Brain microvascular endothelial cell (primary cell): ENCODE measurements at places on chromosomes 16 and 17.

DNA sequence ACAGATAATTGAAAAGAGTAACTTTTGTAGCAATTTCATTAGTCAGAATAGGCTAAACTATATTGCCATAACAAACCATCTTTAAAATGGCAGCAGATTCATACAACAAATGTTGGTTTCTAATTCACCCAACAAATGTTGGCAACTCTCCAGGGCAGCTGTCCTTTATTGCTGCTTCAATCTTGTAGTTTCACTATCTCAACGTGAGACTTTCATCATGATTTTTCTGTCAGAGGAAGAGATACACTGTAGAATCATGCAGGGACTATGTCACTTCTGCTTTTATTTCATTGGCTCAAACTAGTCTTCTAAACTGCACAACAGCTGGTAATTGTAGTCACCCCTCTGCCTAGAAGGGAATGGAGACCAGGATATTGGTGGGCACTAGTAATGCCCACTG is 174.2 kb downstream of the TANC2 start:
- peak; percentile 37 for DNase-seq

- DNase-seq = no peak
Observed at GRCh38 chr17:40794466-40794865, 5.3 kb downstream of the KRT28 start.

DNA sequence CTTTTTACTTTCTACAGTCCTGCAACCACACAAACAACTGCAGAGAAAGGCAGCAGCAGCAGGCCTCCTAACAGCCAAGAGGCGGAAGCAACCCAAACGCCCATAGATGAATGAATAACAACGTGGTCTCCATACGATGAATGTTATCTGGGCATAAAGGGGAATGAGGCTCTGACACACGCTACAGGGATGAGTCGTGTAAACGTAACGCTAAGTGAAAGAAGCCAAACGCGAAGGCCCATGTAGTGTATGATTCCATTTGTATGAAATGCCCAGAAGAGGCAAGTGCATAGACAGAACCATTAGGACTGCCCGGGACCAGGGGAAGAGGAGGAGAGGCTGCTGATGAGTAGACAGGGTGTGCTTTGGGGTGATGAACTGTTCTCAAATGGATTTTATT is 94.8 kb upstream of the DNAH17 start:
- DNase-seq = no peak

DNA sequence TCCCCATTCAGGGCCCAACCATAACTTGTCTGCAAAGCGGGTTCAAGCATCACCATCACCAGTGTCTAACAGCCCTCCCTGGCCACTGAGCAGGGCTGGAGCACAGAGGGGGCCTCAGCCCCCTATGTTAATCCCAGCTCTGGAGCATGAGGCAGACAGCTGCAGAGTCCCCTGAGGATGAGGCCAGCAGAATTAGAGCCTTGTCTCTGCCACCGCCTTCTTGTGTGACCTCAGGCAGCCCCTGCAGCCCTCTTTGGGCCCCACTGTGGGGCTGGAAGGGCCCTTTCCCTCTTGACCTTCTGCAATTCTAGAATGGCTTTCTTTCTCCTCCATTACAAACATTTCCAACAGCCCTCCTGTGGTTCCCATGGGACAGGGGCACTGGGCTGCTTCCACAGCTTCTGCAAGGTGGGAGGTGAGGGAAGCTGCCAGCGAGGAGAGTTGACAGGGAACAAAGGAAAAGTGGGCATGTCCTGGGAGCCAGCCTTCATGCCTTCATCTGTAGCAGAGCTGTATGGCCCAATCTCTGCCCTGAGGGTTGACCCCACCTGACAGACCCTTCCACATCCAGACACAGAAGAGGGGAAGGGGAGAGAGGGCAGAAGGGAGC is 65.7 kb downstream of the TMEM132E start:
- no peak for DNase-seq

DNA sequence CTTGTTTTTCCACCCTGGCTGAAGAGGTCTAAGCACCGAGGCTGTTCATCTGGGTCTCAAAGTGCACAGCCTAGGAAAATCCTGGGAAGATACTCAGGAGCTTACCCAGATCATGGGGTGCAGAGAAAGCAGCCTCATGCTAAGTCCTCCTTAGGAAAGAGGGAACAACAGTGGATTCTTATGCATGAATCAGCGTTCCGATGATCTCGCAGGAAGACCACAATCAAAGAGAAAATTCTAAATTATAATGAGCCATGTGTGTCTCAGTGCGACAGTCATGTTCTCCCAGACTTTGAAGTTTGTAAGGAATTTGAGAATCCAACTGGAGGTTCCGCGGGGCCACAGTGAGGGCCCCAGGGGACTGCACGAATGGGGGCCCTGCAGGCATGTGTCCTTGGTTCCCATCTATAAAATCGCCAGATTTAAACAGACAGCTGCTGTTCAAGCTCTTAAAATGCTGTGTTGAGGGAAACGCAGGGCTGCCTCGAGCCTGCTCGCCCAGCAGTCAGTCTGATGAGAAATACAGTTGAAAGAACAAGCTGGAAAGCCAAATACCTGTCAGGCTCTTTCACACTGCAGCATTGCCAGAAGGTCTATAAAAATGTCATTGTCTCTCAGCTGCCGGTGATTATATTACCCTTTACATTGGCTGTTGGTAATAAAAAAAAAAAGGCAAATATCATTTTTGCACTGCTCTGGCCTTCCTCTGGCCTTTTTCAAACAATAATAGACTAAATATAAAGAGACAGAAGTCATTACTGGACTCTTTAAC is 152.1 kb downstream of the PMP22 start:
- DNase-seq = no peak

- no peak for DNase-seq
Observed at GRCh38 chr16:80743772-80744171, 60.6 kb downstream of the CDYL2 start.

DNA sequence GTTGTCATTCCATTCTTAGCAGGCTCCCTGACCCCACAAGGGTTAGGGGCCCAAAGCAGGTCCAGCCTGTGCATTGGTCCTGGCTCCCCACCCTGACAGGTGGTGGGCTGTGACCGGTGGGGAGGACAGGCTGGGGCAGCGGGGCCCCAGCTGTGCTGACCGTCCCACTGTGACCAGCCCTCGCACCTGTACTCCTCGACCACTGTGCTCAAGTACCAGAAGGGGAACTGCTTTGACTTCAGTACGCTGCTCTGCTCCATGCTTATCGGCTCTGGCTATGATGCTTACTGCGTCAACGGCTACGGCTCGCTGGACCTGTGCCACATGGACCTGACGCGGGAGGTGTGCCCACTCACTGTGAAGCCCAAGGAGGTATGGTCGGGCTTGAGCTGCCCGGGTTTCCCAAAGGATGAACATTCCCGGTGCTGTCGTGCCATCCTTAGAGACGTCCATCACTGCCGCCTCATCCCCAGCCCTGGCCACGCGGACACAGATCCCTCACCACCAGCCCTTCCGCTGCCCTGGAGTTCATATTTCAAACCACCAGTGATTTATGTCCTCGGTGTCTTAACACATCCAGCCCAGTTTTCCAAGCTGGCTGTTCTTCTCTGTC is 7.3 kb downstream of the DRC7 start:
- DNase-seq = no peak

DNA sequence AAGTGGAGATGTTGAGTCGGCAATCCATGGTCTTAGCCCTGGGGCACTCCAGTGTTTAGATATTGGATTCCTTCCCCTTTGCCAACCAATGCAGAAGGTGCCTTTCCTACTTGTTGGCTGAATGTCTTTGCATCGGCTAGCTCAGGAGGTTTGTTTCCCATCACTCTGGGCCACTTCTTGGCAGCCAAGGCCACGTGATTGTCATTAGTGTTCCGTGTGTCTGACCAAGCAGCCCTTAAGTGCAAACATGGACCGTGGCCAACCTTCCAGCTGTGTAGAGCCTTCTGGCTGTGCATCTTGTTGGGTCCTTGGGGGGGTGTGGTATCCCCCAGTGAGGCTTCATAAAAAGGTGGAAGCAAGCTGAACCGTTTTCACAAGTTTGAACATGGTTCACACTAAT is 66.0 kb downstream of the GNAO1 start:
- no peak for DNase-seq

- DNase-seq = no peak
Observed at GRCh38 chr17:8237886-8238285, 10.0 kb downstream of the CTC1 start.
